ENCODE measurements at places on chromosomes 7 and 10.

DNA sequence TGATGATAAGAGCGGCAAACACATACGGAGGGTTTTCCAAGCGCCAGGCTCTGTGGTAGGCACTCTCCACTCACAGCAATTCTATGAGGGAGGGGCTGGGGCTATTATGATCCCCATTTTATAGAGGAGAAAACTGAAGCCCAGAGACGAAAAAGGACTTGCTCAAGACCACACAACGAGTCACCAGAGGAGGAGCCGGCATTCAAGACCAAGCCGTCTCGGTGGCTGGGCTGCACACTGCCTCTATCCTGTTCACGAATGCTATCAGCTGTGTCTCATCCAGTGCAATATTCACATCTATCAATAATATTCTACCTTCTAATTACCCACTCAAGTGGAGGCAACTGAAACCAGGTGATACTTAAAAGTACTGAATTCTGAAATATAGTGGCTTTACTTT is 67.8 kb upstream of the NMT2 start:
- DNase-seq, result no peak

GRCh38 chr10:132258423-132258822 is 49.3 kb downstream of the STK32C start:
- DNase-seq, result no peak

DNA sequence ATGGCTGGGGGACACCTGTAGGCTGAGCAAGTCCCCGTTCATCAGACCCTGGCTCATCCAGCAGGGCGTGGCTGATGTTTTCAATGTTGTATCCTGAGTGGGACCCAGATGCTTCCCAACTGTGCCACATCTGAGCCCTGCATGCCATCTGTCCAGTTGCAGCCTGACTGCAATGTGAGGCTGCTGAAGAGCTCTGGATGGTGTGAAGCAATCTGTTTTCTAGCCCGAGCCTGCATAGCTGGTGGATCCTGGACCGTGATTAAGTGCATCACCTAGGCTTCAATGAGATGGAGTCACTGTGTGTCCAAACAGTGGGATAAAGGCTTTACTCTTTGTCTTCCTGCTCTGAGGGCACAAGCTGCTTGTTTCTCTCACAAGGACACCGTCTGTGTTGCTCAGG is 99.8 kb downstream of the TCF7L2 start:
- DNase-seq, result no peak

DNA sequence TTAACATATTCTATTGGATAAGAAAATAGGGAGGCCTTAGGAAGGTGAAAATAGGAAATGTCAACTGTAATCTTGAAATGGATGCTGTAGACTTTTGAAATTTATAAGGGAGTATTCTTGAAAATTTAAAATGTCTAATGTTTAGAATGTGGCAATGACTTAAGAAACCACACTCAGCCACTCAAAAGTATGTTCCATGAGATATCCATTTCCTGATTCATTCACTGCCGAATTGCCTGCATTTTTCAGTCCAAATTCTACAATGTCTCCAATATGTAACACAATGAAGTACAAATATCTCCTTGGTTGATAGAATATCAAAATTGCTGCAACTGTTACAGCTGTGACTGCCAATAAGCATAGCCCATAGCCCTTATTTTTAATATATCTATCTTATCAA is 25.9 kb downstream of the PRKG1 start:
- no peak for DNase-seq

DNA sequence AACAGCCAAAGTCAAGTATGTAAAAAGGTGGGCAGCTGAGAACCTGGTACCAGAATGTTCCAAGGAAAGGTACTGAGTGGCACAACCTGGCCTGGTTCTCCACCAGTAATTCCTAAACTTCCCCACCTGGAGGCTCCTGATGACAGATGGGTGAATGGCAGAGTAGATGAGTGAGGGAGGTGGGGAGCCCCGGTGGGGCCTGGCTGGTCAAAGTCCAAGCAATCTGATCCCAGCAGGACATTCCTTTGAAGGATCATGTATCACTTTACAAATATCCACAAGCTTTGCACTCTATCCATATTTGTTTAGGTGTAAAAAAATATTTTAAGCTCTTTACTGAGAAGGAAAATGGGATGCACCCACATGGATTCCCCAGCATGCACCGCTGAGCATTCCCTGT is 250.2 kb downstream of the DPP6 start:
- no peak for DNase-seq

- DNase-seq, result no peak
These were observed 51.1 kb downstream of the ASB13 start for GRCh38 chr10:5615316-5615715.

DNA sequence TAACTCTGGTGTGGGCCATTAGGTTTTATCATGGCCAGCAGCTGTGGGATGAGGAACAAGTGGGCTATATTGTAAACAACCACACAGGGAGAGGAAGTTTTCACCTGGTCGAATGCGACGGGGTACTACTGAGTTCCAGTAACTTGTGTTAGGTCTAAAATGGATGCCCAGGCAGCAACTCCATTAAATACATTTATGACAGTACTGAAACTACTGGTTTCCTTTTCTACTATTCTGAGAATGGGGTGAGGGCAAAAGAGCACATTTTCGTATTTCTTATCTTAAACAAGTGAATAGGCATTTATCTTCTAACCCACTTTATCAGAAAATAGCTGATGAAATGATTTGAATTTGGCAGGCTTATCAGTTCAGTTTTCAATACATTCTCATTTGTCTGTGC is 109.7 kb downstream of the C1GALT1 start:
- DNase-seq, result no peak

GRCh38 chr10:129851941-129852640 is 112.0 kb downstream of the EBF3 start:
- no peak for DNase-seq

DNA sequence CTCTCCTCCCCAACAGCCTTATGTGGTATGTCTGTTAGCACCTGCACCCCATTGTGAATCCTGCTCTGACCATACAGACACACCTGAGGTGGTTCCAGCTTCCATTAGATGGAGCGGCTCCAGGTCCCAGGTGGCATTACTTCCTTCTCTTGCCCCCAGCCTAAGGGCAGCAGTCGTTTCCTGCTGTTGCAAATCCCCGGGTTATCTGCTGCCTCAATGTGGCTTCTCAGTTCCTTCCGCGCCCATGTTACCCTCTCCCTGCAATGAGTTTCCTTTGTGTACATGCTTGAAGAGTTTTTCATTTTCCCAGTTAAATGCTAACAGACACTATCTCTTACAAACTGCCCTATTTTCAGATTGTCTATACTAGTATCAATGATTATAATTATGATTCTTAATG is 62.8 kb upstream of the PRKCQ start:
- no peak for DNase-seq

DNA sequence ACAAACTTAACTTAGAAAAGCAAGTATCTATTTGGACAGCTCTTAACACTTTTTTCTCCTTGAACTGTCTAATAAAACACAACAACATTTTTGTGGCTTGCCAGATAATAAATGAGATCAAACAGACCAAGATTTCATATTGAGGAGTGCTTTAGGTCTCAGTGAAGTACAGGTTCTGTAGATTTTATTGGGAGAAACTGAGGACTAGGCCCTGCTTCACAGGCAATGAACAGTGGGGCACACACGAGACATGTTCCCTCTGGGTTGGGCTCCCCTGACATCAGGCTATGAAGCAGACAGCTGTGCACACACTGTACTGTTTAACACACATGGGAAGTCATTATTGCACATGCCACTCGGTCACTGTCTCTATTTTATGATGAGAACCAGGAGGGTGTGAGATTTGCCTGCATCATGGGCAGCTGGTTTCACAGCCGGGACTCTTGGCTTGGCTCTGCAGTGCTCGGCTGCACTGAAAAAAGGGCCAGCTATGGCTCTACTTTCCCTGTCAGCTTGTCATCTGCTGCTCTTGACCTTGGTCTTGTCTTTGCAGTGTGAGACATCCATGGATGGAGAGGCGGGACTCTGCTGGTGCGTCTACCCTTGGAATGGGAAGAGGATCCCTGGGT is 4.2 kb downstream of the IGFBP1 start:
- no peak for DNase-seq

GRCh38 chr7:142709921-142710320 is 39.4 kb upstream of the PRSS1 start:
- DNase-seq, result no peak

- DNase-seq, result no peak
These were observed 213.9 kb downstream of the ELFN1 start for GRCh38 chr7:1883834-1884582.

DNA sequence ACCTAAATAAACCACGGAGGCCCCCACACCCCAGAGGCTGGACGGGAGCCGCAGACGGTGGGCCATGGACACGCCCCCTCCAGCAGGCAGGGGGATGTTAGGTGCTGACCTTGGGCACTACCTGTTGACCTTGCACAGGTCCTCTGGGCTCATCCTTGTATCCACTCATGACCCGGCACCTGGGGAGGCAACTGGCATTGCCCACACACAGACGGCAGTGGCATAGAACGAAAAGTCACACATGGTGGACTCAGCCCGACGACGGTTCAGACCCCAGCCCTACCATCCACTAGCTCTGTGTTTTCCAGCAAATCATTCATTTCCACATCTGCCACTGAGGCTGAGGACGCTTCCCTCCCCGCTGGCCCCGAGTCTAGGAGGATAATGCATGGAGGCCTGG is 247.7 kb upstream of the PPP2R2D start:
- DNase-seq, result no peak

- no peak for DNase-seq
These were observed 44.0 kb downstream of the CREB3L2 start for GRCh38 chr7:137957887-137958286.

GRCh38 chr10:132862485-132863420 is 76.8 kb upstream of the NKX6-2 start:
- no peak for DNase-seq

DNA sequence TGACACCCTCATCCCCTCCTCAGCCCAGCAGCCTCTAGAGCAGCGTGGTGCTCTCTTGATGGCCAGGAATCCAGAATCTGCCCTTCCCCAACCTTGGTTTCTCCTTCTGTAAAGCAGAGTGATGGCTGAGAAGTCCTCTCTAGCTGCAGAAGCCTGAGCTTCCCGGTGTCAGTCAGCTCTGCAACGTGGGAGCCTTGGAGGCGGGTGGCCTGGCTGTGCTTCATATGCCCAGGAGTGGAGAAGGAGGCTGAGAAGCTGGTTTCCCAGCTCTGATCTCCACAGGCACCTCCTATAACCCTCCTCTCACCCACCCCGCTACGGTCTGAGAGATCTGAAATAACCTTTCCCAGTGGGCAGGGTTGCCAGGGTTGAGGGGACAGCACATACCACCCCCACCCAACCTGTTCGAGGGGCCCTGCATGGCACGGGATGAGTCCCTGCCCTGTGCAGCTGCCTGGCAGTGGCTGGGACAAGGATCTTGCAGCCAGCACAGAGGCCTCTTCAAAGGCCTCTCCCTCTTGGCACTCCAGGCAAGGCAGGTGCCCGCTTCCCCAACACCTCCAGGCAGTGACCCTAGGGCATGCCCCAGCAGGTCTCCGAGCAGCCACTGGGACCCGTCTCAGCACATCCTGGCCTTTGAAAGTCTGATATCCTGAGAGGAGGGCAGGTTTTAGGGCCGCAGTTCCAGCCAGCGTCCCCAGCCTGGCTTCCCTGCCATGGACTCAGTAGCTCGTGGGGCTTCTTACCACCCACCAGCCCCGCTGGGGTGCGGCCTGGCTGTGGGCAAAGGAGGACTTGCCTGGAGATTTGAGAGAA is 18.3 kb upstream of the SLC29A3 start:
- no peak for DNase-seq

- no peak for DNase-seq
These were observed 156.5 kb downstream of the UBE2H start for GRCh38 chr7:129796186-129796775.

- no peak for DNase-seq
These were observed 28.3 kb upstream of the PIP4K2A start for GRCh38 chr10:22742678-22743077.

- DNase-seq, result no peak
These were observed 347.7 kb downstream of the POM121L12 start for GRCh38 chr7:53383131-53383530.

DNA sequence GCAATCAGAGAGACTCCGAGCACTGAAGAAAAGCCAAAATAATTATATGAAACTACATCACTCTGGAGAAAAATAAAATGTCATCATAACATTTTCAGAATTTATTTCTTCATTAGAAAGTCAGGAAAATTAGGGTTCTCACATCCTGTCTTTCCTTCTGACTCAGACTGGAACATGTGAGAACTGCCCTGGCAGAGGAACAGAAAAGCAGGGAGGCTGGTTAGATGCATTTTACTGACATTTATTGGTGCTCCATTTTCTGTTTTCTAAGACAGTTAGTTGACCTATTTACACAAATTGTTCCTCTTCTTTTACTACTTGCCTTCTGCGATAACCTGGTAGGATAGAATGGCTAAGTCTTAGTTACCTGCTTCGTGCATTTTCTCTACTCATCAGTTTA is 58.6 kb upstream of the ANK3 start:
- no peak for DNase-seq

- no peak for DNase-seq
These were observed 230.5 kb downstream of the TCF7L2 start for GRCh38 chr10:113180401-113181154.

DNA sequence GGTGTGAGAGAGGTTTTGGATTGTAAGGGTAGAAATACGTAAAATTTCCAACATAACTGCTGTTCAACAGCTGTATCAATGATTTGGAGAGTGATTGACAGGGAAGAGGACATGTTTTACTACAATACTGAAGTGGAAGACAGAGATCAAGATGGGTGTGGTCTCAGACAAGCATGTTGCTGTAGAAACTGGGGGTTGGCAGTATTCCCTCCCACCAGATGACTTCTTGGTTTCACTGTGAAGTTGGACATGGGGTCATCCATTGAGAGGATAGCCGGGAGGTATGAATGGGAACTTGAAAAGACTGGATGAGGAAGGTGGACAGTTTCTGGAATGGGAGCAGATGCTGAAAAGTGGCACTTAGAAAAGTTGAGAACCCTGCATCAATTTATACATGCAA is 95.3 kb upstream of the HDAC9 start:
- DNase-seq, result no peak

GRCh38 chr7:131553931-131554330 is 2.5 kb downstream of the PODXL start:
- DNase-seq, result no peak

DNA sequence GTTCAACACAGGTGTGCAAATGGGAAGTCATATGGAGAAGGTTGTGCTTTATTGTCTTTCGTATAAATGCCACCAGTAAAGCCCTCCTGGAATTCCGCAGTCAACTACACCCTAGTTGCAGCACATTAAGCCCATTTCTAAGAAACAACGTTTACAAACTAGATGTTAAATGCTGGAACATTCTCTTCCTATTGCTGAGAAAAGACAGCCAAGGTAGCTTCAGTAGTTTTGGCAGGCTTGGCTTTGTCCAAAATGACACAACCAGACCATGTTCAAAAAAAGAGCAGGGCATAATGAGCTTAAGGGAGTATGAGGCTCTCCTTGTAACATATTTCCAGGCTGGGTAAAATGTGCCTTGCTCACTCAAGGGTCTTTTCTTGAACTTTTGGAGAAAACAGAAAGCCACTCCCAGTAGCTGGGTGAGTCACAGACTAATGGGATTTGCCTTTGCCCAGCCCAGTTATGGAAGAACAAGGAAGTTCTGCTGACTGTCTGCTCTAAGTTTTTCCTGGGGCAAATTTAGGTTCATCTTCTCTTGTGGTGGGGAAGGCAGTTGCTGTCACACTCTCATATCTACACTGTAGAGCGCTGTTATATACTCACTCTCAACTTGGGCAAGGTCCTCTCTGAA is 238.7 kb downstream of the PLXNA4 start:
- DNase-seq, result no peak

GRCh38 chr10:91579329-91579985 is 53.4 kb downstream of the PPP1R3C start:
- DNase-seq, result no peak

All from activated T-helper 1 cell treated with anti-CD3 and anti-CD28 coated beads, Interleukin-2, amount 50 U/mL, for 16 hours (primary cell).